ENCODE measurements at places on chromosomes 6 and 20.

DNA sequence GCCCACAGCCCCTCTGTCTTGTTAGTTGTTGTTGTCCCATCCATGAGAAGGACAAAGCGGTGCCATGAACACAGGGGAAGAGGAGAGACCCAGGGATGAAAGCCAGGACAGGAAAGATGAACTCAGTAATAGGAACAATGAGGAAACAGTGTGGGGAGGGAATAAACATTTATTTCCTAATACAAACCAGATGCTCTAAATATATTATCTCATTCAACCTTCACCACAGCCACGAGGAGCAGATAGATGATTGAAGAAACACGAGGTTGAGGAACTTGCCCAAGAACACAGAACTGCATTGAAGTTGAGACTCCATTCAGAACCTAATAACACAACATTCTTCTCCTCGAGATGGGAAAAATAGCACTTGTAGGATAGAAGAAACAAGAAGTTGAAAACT, 53.0 kb upstream of the AIG1 start:
- no peaks in the 10 kb centered on the region for H3K4me1 ChIP-seq
- no peak overlapping the region for H3K27ac ChIP-seq
- H3K36me3 ChIP-seq, result no peaks in the 10 kb centered on the region
- H3K4me3 ChIP-seq, result no peak overlapping the region
- peaks cover 15% of the 10 kb centered on the region for H3K27me3 ChIP-seq

DNA sequence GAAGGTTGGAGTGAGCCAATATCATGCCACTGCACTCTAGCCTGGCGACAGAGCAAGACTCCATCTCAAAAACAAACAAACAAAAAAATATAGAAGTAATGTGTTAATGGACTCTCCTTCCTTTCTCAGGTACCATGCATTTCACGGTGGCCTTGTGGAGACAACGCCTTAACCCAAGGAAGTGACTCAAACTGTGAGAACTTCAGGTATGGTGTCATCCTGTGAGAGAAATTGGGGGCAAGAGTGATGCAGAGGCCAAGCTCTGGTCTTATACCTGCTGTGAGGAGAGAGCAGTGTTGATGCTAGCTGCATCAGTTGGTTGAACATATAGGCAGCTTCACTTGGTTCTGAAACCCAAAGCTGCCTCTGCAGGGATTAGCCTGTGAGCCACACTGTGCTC, 6.2 kb downstream of the ITCH start:
- H3K4me1 ChIP-seq, result peaks cover 27% of the 10 kb centered on the region
- H3K36me3 ChIP-seq, result peaks cover 37% of the 10 kb centered on the region
- peak overlapping the region; percentile 35 for H3K27ac ChIP-seq
- H3K27me3 ChIP-seq, result no peaks in the 10 kb centered on the region
- no peak overlapping the region for H3K4me3 ChIP-seq

- H3K36me3 ChIP-seq, result peaks cover 4% of the 10 kb centered on the region
- peak overlapping the region; percentile 38 for H3K4me3 ChIP-seq
- peaks cover 4% of the 10 kb centered on the region for H3K27me3 ChIP-seq
- peaks cover 6% of the 10 kb centered on the region for H3K4me1 ChIP-seq
- DNase-seq, result peak; percentile 65
- H3K27ac ChIP-seq, result no peak overlapping the region
Observed at GRCh38 chr20:39048000-39048696, 86.0 kb downstream of the DHX35 start.

GRCh38 chr20:3423126-3423525, 15.7 kb upstream of the DNAAF9 start:
- H3K4me1 ChIP-seq, result no peaks in the 10 kb centered on the region
- no peak for DNase-seq
- no peaks in the 10 kb centered on the region for H3K36me3 ChIP-seq
- no peaks in the 10 kb centered on the region for H3K27me3 ChIP-seq

DNA sequence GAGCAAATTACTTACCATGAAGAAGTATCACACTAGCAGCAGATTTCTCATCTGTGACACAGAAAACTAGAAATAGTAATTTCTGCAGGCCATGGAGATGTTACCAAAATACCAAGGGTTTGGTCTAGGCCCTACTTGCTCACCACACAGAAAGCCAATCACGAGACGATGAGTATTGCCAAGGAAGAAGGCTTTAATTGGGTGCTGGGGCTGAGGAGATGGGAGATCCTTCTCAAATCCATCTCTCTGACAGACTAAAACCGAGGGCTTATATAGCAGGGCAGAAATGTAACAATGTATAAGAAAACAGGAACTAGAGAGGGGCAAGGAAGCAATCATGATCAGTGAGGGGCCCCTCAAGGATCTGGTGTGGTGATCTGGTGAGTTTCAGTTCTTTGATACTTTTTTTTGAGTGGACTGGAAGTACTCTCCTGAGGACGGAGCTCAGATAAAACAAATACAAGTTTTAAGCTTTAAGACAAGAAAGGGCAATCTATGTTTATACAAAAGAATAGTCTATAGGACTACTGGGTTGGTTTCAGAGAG, 40.9 kb downstream of the RNF182 start:
- H3K36me3 ChIP-seq, result peaks cover 1% of the 10 kb centered on the region
- H3K4me3 ChIP-seq, result no peak overlapping the region
- no peak overlapping the region for H3K27ac ChIP-seq
- H3K4me1 ChIP-seq, result no peaks in the 10 kb centered on the region
- H3K27me3 ChIP-seq, result no peaks in the 10 kb centered on the region

DNA sequence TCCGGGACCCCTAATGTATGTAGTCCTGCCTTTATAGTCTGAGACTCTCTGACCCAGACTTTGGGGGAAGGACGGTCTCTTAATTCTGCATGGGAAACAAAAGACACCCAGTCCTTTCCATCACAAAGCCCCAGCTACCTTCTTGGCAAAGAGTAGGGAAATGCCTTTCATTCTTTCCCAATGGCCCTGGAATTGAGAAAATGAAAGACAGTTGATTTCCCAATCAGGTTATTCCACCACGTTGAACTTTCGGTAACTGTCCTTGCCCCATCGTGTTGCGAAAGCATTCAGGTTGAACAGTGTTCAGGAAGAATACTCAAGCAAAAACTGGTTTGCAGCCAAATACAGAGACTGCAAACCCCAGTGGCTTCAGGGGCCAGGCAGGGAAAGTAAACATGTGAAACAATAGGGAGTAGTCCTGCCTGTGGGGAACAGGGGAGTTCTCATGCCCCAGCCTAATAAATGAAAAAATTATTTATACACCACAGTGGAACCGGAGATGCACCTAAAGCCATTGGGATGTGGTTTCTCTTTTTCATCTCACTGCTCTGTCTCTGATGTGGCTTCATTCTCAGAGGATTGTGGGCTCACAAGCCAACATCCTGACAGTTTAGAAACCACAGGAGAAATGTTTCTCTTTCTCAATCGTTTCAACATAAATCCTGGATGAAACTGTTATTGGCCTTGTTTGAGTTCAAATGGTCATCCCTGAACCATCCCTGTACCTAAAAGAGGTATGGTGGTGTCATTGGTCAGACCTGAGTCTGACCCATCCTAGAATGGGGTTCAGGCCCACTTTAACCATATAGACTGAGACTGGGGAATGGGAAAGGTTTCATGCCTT, 44.2 kb upstream of the SLC9A8 start:
- H3K27me3 ChIP-seq, result no peaks in the 10 kb centered on the region
- peaks cover 25% of the 10 kb centered on the region for H3K4me1 ChIP-seq
- H3K4me3 ChIP-seq, result no peak overlapping the region
- no peak for DNase-seq
- H3K36me3 ChIP-seq, result no peaks in the 10 kb centered on the region

DNA sequence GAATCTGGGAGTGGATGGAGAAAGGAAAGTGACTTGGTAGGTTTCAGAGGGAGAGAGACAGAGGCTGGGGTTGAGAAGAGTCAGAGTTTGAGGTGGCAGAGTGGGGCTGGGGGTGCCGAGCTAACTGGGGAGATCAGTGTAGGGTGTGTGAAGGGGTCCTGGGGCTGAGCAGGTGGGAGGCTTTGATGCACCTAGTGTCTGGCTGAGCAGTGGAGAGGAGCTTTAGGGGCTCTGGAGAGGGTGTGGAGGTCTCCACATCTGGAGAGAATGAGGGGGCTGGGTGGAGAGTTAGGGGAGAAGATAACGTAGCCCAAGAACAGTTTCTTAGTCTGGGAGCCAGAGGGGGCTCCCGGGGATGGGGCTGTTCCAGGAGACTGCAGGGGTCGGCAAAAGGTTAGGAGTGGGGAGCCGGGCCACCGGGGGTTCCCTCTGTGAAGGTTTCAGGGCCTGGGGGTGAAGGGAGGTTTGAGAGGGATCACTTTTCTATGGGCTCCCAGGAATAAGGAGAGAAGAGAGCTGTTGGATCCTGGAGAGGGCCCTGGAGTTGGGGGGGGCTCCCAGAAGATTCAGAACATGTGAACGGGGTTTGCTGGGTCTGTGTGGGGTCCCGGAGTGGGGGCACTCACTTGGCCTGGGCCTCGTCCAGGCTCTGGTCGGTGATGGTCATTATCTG, 797 bp downstream of the PBX2 start:
- peak overlapping the region; percentile 87 for H3K4me3 ChIP-seq
- H3K27me3 ChIP-seq, result no peaks in the 10 kb centered on the region
- no peak for DNase-seq
- H3K4me1 ChIP-seq, result peaks cover 48% of the 10 kb centered on the region
- H3K27ac ChIP-seq, result peak overlapping the region; percentile 94

GRCh38 chr6:110324548-110324947, 33.6 kb downstream of the METTL24 start:
- peaks cover 2% of the 10 kb centered on the region for H3K36me3 ChIP-seq
- H3K27ac ChIP-seq, result no peak overlapping the region
- peaks cover 64% of the 10 kb centered on the region for H3K4me1 ChIP-seq
- H3K4me3 ChIP-seq, result no peak overlapping the region
- H3K27me3 ChIP-seq, result peaks cover 4% of the 10 kb centered on the region
- no peak for DNase-seq

- no peaks in the 10 kb centered on the region for H3K36me3 ChIP-seq
- no peak for DNase-seq
- H3K27me3 ChIP-seq, result peaks cover 15% of the 10 kb centered on the region
- peaks cover 17% of the 10 kb centered on the region for H3K4me1 ChIP-seq
Observed at GRCh38 chr6:113560908-113561307, 296.2 kb upstream of the MARCKS start.

GRCh38 chr6:137197684-137198645, 21.2 kb downstream of the IFNGR1 start:
- no peaks in the 10 kb centered on the region for H3K4me1 ChIP-seq
- H3K27me3 ChIP-seq, result no peaks in the 10 kb centered on the region
- H3K36me3 ChIP-seq, result peaks cover 20% of the 10 kb centered on the region
- DNase-seq, result no peak
- H3K4me3 ChIP-seq, result no peak overlapping the region
- no peak overlapping the region for H3K27ac ChIP-seq

DNA sequence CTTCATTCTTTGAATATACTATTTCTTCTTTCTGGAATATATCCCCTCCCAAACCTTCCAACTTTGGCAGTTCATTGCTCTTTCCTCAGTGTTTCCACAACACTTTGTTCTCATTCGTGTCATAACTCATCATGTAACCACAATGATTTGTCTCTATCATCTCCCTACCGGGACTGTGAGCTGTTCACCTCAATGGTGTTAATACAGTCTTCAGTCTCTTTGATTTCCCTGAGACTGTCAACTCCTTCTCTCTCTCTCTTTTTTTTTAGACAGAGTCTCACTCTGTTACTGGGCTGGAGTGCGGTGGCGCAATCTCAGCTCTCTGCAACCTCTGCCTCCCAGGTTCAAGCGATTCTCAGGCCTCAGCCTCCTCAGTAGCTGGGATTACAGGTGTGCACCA, 2.5 kb upstream of the MMP24 start:
- H3K4me1 ChIP-seq, result peaks cover 5% of the 10 kb centered on the region
- H3K36me3 ChIP-seq, result no peaks in the 10 kb centered on the region
- no peak for DNase-seq

DNA sequence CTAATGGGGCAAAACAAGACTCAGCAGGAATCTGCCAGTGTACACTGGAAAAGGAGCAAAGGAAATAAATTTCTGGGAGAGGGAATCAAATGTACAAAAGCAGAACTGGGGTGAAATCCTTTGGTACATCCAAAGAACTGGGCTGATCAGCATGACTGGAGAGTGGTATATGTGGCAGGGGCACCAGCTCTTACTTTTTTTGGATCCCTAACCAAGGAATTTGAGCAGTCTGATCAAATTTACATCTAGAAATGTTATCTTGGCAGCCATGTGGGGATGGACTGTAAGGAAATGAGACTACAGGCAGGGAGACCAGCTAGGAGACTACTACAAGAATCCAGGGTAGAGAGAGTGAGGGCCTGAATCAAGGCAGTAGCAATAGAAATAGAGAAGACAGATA, 1.2 kb upstream of the ZSCAN31 start:
- H3K4me3 ChIP-seq, result no peak overlapping the region
- DNase-seq, result no peak
- no peak overlapping the region for H3K27ac ChIP-seq
- peaks cover 4% of the 10 kb centered on the region for H3K36me3 ChIP-seq

DNA sequence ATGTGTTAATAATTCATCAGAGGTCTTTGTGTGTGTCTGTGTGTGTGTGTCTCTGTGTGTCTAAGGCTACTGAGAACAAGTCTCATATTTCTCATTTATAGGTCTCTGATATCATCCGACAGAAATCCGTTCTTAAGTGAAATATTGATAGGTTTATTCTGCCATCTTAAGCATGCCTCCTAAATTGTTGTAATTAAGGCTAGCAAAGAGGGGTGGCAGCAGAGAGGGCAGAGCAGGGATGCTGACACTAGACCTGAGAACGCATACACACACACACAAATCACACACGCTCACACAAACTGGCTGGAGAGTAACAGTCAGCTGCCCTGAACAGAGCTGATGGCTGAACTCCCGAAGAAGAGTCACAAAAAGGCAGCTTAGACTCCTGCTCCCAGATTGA, 84.9 kb upstream of the LRFN2 start:
- H3K4me3 ChIP-seq, result no peak overlapping the region
- H3K27me3 ChIP-seq, result no peaks in the 10 kb centered on the region
- H3K36me3 ChIP-seq, result no peaks in the 10 kb centered on the region
- no peak overlapping the region for H3K27ac ChIP-seq
- DNase-seq, result no peak

DNA sequence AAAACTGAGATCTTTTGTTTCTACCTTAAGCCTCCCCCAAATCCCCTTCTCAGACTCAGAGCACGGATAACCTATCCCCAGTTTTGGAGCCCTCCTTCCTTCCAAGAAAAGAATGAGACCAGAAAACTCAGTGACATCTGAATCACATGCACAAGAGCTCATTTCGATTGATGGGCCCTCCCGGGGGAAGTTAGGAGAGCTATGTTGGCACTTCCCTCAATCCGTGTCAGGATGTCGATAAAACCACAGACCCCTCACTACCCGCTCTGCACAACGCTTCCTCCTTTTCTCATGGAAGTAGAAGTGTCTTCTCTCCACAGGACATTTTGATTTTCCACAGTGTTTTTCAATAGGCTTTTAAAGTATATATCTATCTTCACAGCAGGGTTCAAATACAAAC, 332.4 kb downstream of the HACE1 start:
- no peaks in the 10 kb centered on the region for H3K36me3 ChIP-seq
- DNase-seq, result no peak
- H3K27ac ChIP-seq, result peak overlapping the region; percentile 70
- no peaks in the 10 kb centered on the region for H3K27me3 ChIP-seq
- no peak overlapping the region for H3K4me3 ChIP-seq

DNA sequence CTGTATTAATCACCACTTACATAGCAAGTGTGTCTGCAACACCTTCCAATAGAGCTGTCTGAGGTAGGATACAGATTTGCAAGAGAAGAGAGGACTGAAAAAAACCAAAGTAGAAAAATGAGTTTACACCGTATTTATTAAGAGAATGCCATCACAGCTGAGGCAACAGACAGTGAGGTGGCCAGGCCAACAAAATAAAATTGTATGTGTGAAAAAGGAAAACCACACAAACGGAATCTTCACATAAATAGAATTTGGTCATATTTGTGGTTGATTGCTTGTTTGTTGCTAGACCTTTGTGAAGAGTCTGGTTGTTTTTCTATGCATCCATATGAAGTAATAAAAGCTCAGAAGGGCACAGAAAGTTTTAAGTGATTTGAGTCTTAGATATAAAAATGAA, 157.8 kb upstream of the TSHZ2 start:
- H3K27me3 ChIP-seq, result no peaks in the 10 kb centered on the region
- DNase-seq, result no peak
- H3K4me1 ChIP-seq, result peaks cover 1% of the 10 kb centered on the region
- no peak overlapping the region for H3K27ac ChIP-seq
- H3K4me3 ChIP-seq, result no peak overlapping the region
- H3K36me3 ChIP-seq, result no peaks in the 10 kb centered on the region

All from progenitor cell of endocrine pancreas (in vitro differentiated cells).